ENCODE measurements at places on chromosomes 3 and 15.
A peak's percentile ranks its signal among the peaks of the same experiment; 100 is the strongest.

DNA sequence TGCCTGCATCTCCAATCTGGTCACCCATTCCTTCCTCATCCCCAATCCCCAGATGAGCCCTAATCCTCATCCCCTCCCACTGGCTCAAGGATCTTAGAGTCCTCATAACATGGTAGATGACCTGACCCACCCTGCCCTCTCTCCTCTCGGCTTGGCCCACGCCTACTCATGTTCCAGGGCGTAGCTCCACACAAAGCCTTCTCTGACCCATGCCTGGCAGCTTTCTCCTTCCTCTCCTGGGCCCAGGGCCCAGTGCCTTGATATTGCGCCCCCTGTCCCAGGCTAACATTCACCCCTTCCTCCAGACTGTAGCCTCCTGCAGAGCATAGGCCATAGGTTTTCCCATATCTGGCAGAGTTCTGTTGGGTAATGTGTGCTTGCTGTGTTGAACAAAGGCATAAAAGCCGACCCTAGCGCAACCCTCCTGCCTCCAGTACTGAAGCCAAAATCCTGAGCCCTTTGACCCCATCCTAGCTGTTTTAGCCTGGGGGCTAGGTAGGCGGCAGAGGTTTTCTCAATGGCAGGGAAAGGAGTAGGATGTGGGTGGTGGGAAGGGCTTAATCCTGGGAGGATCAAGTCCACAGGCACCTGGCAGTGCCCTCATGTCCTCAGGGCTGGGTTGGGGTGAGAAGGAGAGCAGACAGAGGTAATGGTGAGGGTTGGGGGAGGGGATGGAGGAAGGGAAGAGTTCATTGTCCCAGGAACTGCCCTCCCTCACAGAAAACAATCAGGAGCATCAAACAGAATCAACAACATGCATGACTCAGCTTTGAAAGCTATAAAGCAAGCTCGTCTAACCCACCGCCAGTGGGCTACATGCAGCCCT, 35.5 kb downstream of the MESD start:
- DNase-seq, result no peak

DNA sequence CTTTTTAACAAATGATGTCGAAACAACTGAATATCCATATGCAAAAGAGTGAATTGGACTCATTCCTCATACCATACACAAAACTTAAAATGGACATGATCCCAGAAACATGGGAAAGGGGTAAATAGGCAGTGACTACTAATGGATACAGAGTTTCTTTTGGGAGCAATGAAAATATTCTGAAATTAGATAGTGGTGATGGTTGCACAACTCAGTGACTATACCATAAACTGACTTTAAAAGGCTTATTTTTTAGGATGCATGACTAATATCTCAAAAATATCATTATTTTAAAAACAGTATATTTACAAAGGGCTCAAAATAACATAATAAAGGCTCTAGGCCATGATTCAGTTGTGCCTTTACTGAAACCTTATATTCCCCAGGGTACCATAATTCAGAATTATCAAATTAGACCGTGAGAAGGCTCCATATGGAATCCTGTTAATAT, 16.3 kb upstream of the ATP13A3 start:
- DNase-seq, result no peak

DNA sequence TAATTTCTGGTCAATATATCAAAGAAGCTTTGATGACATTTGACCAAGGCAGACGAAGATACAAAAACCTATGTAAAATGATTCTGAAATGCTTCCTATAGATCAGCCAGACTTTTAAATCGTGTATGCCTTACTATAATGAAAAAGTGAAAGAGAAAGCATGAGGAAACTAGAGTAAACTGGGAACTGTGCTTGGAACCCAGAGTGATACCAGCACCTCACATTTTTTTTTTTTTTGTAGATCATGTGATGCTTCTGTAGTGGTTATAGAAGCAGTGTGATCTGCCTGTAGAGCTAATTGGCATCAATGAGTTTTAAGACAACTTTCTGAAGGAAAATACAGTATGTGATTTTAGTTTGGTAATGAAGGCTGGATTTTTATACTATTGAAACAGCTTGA, 150.7 kb downstream of the NLGN1 start:
- DNase-seq, result no peak

DNA sequence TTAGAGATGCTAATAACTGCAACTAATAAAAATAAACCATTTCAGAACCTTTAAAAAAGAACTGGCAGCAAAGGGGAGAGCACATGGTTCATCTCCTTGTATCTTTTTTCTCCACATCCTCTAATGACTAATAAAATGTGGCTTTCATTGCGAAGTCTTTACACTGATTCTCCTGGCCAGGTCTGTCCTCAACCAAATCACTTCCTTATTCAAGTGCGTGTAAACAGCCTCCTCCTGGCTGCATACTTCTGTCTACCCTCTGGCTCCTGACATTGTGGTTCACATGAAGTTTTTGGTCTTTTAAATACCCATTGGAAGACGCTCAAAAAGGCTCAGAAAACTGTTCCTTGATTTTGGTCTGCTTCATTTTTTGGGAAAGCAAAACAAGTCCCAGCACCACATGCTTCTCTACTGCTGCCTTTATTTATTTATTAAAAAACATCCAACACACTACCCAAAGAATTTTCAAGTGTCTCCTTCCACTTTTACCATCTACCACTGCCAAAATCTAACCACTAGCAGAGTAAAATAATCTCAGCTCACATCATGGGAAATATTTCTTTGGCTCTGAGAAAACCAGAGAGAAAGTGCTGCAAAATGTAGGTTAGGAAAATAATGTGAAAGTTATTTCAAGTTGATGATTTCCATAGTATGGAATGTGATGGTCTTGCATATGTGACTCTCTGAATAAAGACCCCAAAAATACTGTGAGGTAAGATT, 85.1 kb downstream of the EFL1 start:
- no peak for DNase-seq

GRCh38 chr3:126129398-126129891, 45.5 kb upstream of the SLC41A3 start:
- no peak for DNase-seq

- no peak for DNase-seq
Observed at GRCh38 chr3:9194509-9195184, 54.8 kb downstream of the SRGAP3 start.

- no peak for DNase-seq
Observed at GRCh38 chr3:56042326-56042951, 425.8 kb downstream of the ERC2 start.

GRCh38 chr3:141279077-141279967, 47.7 kb downstream of the PXYLP1 start:
- no peak for DNase-seq

GRCh38 chr3:43883729-43884396, 193.1 kb downstream of the ABHD5 start:
- DNase-seq, result no peak

- DNase-seq, result no peak
Observed at GRCh38 chr3:54228806-54229205, 106.5 kb downstream of the CACNA2D3 start.

GRCh38 chr3:195900436-195901355, 7.7 kb downstream of the TNK2 start:
- DNase-seq, result peak; percentile 46

DNA sequence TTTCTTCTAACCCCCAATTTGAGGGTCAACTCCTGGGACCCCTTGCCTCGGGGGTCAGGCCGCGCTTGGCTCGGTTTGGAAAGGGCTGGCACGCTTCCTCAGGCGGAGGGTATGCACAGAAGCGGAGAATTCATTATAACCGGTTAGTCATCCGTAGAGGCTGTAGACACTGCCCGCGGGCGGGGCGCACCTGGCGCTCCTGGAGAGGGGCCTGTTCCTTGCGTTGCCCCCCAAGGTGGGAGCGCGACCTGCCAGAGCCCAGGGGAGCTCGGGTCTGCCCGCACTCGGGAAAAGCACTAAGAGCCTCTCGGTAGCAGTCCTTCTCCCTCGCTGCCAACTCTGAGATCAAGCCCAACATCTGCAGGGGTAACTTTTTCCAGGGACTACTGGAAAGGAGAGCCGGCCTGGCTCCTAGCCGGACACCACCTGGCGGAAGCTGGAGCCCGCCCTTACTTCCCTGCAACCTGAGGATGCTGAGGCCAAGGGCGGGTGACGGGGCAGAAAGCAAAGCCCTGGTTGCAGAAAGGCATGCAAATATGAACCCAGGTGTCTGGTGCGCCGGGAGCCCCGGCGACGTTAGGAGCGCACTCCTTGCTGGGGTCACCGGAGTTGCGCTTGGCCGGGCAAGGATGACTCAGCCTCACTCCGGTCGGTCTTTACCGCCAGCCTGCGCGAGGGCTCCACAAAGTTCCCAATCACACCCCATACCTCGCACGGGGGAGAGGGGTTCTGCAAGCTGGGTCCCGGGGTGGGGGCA, 1.5 kb upstream of the CACNA2D3 start:
- no peak for DNase-seq

GRCh38 chr15:96343113-96344059, 12.9 kb downstream of the NR2F2 start:
- DNase-seq, result no peak

GRCh38 chr3:35746492-35746891, 107.2 kb downstream of the ARPP21 start:
- no peak for DNase-seq

DNA sequence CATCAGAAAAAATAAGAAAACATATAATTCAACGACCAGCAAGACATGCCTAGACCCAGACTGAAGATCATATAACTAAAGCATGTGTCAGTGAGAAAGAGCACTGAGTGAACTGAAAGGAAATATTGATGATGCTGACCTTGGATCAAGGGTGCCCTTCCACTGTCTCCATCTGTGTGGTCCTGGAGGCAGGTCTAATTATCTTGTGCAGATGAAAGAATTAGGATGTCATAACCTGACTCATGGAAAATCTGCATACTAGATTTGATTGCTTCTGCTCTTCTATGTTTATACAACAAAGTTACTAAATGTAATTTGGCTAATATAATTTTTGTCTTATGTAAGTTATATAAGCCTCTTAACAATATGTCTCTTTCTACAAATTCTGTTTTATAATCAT, 264.6 kb upstream of the TGFBR2 start:
- DNase-seq, result no peak

DNA sequence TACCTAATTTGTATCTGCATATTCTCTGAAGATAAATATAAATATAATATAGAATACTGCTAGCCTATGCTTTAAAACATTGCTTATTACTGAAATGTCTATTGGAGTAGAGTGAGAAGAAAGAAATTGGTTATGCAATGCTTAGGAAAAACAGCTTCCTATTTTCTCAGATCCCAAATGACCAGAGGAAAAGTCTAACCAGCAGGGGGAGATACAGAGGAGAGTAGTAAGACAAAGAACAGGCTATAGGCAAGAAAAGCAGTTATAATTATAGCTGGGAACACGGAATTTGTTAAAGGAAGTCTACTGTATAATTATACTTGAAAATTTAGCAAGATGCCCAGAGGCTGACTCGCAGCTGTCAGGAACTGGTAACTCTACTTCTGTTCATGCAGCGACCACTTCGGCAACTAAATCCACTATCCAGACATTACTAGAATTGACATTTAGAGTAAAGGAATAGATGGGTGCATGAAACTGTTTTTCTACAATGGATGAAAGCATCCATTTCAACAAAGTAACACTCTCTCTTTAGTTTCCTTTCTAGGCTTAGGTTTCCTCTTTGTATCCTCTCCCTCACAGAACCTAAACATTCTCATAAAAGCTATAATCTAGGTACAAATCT, 97.2 kb downstream of the TBC1D5 start:
- no peak for DNase-seq

GRCh38 chr3:152030320-152030719, 156.9 kb downstream of the SUCNR1 start:
- DNase-seq, result no peak

GRCh38 chr3:146625186-146625775, 20.1 kb upstream of the PLSCR5 start:
- no peak for DNase-seq

DNA sequence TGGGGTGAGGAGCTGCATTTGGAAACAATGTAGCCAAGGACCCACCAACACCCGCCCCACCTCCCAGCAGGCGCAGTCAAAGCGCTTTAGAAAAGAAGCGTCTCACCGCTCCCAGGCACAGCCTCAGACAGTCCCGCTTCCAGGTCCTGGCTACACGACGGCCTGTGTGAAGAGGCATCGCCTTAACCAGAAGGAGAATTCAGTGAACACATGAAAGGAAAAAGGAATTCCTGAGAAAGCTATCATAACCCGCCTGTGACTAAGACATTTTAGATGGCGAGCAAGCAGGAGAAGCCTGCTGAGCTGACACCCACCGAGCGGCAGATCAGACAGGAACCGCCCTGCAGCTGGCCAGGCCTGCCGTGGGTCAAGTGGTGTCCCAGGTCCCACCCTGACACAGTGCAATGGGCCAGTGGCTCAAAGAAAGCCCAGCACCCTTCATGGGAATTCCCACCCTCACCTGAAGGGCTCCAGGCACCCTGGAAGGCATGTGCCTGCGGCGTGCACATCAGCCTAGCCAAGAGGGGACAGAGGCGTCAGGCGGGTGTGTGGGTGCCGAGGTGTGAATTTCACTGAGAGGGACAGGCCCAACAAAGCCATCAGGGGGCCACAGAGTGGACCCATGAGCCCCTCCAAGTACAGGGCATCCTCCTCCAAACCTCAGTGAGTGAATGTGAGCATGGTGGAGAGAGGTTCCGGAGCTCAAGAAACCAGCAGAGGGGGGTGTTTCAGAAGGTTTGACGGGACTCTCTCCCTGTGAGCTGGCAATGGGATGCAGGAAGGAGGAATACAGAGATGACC, 144.8 kb downstream of the NSMCE3 start:
- no peak for DNase-seq

DNA sequence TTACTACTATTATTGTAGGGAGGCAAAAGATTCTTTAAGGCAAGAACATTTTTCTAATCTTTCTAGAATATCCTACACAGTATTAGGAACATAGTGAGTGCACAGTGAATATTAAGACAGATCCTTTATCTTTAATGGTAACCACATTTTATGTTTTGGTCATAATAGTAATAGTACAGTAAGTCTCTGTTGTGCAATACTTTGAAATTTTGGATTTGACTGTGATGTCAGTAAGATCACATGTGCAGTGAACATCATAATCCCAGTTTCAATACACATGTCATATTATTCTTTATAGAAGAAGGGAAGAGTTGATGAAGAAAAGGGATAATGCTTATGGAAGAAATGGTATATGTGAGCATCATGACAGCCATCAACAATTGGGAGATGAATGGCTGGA, 10.7 kb downstream of the STT3B start:
- no peak for DNase-seq

- no peak for DNase-seq
Observed at GRCh38 chr3:36302158-36302509, 78.2 kb upstream of the STAC start.

GRCh38 chr3:198071602-198072287, 111.7 kb downstream of the LMLN start:
- DNase-seq, result peak; percentile 47

GRCh38 chr15:57323806-57324589, 52.3 kb upstream of the CGNL1 start:
- DNase-seq, result no peak

- no peak for DNase-seq
Observed at GRCh38 chr3:94694894-94695293, 632.0 kb downstream of the NSUN3 start.

- DNase-seq, result no peak
Observed at GRCh38 chr3:169508426-169508825, 155.1 kb downstream of the MECOM start.

- DNase-seq, result no peak
Observed at GRCh38 chr3:161161603-161162002, 56.5 kb upstream of the B3GALNT1 start.
